Activated T-helper 9 cell treated with anti-CD3 and anti-CD28 coated beads, Interleukin-2, amount 50 U/mL, for 16 hours (primary cell): ENCODE measurements at places on chromosomes 5 and 9.

GRCh38 chr5:82785456-82785855 is 291.7 kb downstream of the TMEM167A start:
- no peak for DNase-seq

DNA sequence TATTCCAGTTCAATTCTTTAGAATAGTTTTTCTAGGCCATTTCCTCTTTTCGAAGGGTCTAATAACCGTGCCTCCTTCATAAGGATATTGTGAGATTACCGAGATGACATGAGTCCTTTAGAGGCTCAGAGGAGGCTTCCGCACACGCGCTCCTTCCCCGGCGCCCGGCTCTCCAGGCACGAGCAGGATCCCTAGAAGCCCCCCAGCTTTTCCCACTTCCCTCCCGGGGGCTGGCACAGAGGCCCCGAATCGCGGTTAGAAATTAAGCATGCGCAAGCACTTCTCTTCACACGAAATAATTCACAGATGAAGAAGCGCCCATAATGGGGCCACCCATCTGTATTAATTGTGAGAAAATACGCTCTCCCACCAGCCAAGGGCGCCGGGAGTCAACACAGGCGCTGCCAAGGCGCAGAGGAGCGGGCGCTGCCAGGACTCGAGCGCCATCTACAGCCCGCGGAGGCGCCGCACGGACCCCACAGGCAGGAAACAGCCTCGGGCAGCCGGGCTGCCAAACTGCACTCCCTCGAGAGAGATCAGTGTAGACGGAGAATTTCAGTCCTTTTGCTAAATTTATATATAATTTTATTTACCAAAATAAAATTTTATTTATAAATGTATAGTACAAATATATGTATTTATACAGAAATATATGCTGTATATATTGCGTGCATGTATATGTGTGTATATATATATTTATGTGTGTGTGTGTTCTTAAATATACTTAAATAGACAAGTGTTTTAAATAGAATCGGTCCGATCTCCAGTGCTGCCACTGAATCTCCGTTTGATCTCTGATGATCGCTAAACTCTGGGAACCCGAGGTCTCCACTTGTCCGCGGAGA is 258.1 kb upstream of the NFIL3 start:
- peak; percentile 38 for DNase-seq

- no peak for DNase-seq
These were observed 15.8 kb upstream of the SPOUT1 start for GRCh38 chr9:128845186-128845931.

GRCh38 chr5:10360686-10361085 is 7.2 kb downstream of the MARCHF6 start:
- DNase-seq = no peak

GRCh38 chr5:177023303-177023664 is 788 bp downstream of the ZNF346 start:
- DNase-seq = no peak

GRCh38 chr9:70602321-70603019 is 188.0 kb upstream of the KLF9 start:
- DNase-seq = peak; percentile 11

DNA sequence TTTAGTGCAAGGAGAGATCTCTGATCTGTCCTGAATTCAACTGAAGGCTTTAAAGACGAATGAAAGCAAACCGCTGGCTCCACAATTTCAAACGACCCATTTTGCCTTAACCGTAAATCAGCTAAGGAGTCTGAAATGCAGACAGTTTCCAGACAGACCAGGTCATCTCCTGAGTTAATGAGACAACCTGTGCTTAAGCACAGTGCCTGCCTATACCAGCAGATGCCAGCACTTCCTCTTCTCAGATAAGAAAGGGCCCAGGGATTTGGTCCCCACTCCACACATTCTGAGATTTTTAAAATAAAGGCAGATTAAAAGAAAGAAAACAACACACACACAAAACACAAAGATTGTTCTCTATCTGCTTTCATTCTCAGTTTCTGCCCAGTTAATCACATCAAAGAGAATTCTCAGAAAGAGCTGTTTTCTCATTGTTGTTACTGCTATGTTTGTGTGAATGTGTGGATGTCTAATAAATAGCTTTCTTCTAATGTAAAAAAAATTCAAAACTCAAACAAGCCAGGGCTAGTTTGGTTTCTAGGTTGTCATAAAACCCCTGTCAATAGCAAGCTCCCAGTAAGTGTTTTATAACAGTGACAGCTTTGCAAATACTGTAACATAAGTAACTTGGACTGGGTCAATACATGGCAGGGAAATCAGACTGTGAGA is 157.7 kb upstream of the SLC24A2 start:
- no peak for DNase-seq

DNA sequence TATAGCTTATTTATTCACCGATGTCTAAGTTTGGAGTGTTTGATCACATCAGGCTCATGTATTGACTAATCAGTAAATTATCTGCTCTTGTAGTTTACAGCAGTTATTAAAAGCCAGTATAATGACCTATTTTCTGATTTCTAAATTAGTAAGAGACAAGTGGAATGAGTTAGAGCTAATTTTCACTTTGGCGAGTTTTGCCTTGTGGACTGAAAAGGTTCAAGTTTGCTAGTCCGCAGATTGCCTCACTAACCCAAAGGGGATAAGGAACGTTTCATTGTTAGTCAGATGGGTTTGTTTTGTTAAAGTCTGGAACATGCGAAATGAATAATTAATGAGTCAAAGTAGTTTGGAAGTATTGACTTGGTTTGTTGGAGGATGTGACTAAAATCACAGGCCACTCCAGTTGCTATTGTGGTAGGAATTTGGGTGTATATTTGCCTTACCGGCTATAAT is 40.1 kb downstream of the SMARCA2 start:
- no peak for DNase-seq

GRCh38 chr5:179870403-179870903 is 11.8 kb upstream of the MRNIP start:
- no peak for DNase-seq

- DNase-seq = no peak
These were observed 112.3 kb upstream of the NR3C1 start for GRCh38 chr5:143515829-143516228.

- DNase-seq = no peak
These were observed 17.9 kb upstream of the NRARP start for GRCh38 chr9:137319739-137320551.
